ENCODE measurements at places on chromosomes 3 and 15.

DNA sequence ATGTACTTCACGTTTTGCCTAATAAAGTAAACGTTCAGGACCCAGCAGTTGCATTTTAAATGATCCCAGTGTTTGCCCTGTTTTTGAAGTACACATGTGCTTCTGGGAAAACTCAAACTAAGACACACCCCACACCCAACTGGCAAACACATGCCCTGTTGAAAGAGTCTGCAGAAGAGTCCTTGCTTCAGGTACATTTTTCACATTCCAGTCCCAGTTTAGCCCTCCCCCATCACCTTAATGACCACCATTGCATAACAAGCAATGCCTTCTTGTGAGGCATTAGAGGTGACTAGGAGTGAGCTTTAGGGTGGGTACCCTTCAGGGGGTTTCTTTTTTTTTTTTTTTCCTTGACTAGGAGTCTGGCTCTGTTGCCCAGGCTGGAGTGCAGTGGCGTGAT lies 322.3 kb downstream of the CNTN4 start:
- DNase-seq = no peak

- no peak for DNase-seq
These were observed 587.4 kb upstream of the ALCAM start for GRCh38 chr3:104779324-104779723.

DNA sequence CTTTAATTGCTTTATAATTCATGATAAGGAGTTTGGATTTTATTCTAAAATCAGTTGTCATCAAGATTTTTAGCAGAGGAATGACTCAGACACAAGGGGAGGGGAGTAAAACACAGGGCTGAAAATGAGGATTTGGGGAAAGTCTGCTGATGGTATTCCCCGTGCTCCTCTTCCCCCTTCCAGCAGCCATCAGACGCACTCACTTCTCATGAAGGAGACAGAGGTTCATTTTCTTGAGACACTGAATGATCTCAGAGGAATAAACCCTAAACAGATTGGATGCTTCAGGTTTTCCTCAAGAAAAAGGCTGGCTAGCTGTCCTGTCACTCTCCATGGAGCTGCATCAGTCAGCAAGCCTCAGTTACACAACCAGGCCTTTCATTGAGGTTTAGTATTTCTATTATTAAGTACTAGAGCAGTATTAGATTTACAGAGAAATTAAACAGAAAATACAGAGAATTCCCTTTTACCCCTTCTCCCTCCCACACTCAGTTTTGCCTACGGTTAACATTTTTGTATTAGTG lies 166.4 kb downstream of the C3orf70 start:
- no peak for DNase-seq

GRCh38 chr15:80785335-80785734 lies 6.2 kb downstream of the CEMIP start:
- no peak for DNase-seq

GRCh38 chr15:36921484-36922091 lies 178.8 kb downstream of the MEIS2 start:
- no peak for DNase-seq

- peak; percentile 19 for DNase-seq
These were observed 265.5 kb downstream of the ADAMTSL3 start for GRCh38 chr15:83919319-83919830.

DNA sequence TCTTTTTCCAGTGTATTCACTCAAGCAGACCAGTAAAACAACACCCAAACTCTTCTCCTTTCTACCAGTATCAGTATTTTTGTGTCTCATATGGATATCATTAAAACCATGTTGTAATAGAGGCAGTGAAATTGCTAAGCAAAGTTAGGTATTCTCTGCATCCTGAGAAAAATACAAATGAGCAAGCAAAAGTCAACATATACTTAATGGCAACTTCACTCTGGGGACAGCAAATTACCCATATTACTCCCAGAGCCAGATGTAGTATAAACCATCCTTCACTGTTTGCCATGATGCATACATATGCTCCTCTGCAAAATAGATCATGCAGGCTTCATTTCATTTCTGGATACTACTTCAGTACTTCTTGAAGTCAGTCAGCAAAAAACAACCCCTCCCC lies 22.1 kb downstream of the UBA5 start:
- no peak for DNase-seq

- no peak for DNase-seq
These were observed 334.8 kb downstream of the NAALADL2 start for GRCh38 chr3:175193815-175194518.

GRCh38 chr3:15241341-15241740 lies 35.3 kb downstream of the CAPN7 start:
- DNase-seq = peak; percentile 34

DNA sequence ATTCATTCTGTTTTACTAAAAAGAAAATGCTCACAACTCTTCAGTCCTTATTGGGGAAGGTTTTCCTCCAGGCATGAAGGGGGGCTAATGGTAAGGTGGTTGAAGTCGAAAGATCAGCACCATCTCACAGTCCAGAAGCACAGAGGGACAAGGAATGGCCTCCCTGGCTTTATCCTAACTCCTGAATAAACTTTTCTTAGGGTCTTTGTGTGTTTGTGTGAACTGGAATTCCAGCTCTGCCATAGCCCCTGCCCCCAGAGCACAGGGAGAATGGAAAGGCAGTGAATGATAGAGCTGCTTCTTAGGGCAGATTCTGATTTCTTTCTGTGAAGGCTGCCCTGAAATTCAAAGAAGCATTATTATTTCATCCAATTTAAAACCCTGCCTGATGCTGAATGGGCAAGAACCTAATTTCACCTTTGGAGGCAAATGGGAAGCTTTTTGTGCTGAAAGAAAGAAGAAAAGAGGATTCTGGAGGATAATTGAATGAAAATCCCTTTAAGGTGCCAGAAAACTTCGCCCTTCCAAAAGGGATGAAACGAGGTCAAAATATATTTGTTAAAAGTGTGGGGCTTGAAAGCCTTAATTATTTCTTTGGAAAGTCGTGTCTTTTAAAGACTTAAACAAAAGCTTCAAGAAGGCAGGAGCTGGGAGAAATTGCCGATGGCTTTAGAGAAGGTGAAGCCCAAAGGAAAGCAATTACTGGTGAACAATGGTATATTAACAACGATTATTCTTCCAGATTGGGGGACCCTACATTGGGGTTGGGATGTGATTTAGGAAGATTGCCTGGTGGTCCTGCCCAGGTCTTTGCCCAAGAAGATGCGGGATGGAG lies 259.9 kb upstream of the RGMA start:
- no peak for DNase-seq

GRCh38 chr15:35206060-35206675 lies 121.1 kb upstream of the NANOGP8 start:
- DNase-seq = no peak

- DNase-seq = no peak
These were observed 31.2 kb downstream of the INTS14 start for GRCh38 chr15:65579762-65580161.

GRCh38 chr15:69797615-69798014 lies 300.1 kb downstream of the TLE3 start:
- DNase-seq = no peak

DNA sequence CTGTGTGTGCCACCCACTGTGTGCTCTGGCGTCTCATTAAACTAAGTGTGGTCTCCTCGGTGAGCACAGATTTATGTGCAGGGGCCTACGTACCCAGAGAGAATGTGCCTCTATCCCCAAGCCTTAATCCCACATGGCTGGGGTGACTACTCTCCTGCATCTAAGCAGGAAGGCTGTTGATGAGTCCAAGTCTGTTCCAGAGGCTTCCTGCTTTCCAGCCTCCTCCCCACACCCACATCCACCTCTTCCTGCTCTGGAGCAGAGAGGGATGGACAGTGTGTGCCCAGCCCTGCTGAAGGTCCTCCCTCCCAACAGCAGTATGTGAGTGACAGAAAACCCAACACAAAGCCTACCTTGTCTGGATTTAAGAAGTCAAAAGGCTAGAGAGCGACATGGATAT lies 38.8 kb upstream of the BCL2L10 start:
- DNase-seq = no peak

GRCh38 chr3:34365231-34365630 lies 566.8 kb downstream of the PDCD6IP start:
- DNase-seq = no peak

DNA sequence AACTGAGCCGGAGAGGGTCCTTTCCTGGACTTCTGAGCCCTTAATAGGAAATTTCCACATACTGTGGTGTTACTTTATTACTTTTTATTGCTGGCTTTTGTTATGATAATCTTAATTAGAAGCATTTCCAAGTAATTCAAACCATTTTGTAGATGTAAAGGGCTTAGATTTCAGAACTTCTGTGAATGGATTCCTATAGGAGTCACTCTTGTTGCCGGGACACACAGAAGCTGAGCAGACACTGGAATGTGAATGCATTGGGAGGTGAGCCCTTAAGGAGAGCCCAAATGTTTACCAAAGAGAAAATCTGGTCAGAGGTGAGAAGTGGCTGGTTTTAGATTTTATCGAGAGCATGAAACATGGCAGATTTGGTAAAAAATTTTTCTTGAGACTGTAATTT lies 87.4 kb downstream of the FNDC3B start:
- DNase-seq = no peak

- DNase-seq = no peak
These were observed 58.5 kb downstream of the DCUN1D1 start for GRCh38 chr3:182921665-182922355.

GRCh38 chr3:139123377-139124095 lies 78.8 kb upstream of the PRR23C start:
- DNase-seq = no peak

DNA sequence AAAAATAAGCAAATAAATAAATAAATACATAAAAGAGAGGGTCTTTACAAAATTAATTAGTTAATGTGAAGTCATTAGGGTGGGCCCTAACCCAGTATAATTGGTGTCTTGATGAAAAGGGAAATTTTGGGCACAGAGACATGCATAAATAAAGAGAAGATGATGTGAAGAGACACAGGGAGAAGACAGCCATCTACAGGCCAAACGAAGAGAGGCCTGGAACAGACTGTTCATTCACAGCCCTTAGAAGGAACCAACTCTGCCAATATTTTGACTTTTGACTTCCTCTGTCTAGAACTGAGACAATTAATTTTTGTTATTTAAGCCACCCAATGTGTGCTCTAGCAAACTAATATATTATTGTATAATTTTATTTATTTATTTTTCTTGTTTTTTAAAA lies 29.6 kb upstream of the SELENOK start:
- no peak for DNase-seq

- no peak for DNase-seq
These were observed 454.0 kb upstream of the ROBO2 start for GRCh38 chr3:76585794-76586392.

DNA sequence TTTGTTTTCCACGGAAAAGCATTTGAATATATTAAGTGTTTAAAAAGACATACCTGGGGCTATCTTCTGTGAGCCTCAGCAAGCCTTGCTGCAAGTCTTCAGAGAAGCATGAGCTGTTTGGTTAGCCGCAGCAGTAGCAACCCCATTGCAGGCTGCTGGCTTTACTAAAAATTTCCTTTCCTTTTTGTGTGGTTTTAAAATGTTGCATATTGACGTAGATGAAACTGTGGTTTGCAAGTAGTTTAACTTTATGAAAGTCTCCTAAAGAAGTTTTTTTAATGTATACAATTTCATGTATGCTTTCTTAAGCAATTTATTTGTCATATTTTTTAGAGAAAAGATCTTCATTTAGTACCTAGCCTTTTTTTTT lies at the start of gene GPR171:
Gene GPR171 (minus strand): TSS at position 166 of the 370 bp plus-strand sequence. CDS start 3,830 bp downstream, outside the sequence.
- DNase-seq = peak; percentile 41

DNA sequence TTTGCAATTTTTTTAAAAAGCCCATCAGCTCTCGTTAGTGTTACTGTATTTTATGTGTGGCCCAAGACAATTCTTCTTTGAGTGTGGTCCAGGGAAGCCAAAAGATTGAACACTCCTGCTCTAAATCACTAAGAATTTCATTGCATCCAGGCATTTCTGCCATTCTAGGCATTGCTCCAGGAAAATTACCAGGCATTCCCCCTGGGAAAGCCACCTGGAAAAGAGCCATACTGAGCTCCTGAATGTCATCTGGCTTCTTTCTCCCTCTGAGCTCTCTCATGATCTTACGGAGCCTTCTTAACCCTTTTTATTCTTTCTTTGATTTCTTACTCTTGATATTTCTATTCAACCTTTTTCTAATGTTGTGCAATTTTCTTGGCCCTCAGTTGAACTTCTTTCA lies 202.2 kb downstream of the DOCK3 start:
- DNase-seq = no peak

DNA sequence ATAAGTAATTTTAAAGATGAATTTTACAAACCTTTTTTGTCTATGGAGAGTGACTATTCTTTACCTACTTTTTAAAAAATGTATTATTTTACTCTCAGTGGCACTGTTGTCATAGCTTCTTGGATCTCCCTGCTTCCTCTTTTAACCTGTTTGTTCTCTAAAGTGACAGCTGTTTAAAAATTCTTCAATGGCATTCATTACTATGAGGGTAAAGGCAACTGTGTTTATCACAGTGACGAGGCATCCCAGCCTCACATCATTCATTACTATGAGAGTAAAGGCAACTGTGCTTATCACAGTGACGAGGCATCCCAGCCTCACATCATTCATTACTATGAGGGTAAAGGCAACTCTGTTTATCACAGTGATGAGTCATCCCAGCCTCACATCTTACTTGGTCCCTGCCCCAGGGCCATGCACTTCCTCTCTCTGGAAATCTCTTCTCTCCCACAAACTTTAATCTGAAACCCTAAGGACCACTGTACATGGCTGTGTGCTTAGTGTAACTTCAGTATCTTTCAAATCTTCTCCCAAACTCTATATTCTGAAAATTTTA lies 101.7 kb upstream of the ZNF717 start:
- DNase-seq = no peak

DNA sequence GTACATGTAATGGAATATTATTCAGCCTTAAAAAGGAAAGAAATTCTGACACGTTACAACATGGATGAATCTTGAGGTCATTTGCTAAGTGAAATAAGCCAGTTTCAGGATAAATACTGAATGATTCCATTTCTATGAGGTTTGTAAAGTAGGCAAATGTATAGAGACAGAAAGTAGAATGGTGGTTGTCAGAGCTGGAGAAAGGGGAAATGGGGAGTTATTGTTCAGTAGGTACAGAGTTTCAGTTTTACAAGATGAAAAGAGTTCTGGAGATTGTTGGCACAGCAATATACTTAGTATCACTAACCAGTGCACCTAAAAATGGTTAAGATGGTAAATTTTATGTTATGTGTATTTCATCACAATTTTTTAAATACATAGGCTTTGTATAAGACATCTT lies 60.6 kb downstream of the USP8 start:
- DNase-seq = no peak

DNA sequence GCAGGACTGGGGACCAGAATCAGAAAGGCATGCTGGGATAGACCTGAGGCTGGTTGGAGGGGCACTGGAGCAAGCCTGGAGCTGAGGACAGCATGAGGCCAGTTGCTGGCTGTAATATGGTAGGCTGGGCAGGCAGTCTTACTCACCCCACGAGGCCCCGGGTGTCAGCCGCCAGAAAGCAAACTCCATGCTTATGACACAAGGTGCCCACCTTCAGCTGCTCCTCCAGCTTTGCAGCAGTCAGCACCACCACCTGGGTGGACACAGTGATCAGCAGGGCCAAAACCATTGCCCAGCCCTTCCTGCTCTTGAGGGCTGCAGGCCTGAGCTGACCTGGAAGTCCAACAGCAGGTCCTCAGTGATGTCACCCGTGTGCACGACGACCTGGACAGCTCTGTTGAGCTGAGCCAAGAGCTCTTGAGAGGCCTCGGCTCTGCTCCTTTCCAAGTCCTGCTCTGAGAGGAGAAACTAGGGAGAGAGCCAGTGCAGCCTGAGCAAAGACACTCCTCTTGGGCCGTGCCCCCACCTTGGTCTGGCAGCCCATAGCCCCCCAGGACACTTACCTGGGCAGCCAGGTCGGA lies 747 bp downstream of the UBA7 start:
- DNase-seq = no peak
